ENCODE measurements at places on chromosomes 4 and X.

DNA sequence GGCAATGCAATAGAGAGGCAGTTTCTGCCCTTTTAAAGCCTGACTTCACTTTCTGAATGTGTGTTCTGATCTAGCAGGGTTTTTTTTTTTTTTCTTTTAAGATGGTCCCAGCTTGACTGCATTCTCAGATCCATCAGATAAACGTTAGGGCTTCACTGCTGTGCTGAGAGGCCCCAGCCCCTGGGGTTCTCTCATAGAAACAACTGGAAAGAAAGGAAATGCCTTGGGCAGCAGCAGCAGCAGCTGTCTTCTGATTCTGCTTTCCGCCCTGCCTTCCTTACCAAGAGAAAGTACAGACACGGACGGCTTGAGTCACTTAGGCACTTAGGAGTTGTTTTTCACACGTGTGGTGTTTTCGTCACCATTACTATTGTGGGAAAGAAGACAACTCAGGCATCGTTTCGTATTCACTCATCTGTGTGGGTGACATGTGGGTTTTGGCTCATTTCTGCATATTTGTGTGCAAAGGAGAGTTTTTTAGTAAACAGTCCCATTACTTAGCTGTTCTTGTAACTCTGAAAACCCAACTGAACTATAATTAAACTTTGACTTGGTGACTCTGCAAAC lies 172.0 kb downstream of the PTTG2 start:
- DNase-seq: peak; percentile 84

GRCh38 chr4:170272959-170273358 lies 183.2 kb upstream of the AADAT start:
- no peak for DNase-seq

- no peak for DNase-seq
These were observed 211.4 kb downstream of the GASK1B start for GRCh38 chr4:157961229-157961990.

GRCh38 chr4:173252024-173252935 lies 81.9 kb downstream of the HMGB2 start:
- no peak for DNase-seq

DNA sequence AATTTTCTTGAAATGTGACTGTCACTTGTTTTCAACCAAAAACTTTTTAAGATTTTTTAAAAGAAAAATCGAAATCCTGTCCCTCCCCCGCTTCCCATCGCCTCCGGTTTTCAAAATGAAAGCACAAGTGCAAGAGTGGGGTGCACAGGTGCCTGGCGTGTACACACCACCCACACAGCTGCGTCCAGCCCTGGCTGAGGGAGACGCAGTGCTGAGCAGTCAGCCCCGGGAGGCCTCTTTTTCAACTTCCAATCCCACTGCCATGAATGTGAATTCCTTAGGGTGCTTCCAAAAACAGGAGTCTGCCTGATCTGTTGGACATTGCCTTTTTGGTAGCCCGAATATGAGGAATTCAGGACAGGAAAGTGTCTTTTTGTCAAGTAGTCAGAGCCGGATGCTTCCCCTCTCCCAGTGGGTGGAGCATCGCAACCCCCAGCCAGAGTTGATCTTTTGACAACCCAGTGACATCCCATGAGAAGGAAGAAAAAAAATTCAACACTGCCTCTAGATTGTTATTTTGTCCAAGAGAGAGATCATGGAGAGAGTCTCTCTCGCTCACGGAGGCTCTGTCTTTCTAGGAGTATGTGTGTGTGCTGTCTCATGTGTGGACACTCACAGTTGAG lies 8.9 kb downstream of the PRRG3 start:
- no peak for DNase-seq

- DNase-seq: no peak
These were observed 240.2 kb downstream of the RAPGEF2 start for GRCh38 chr4:159343116-159343515.

DNA sequence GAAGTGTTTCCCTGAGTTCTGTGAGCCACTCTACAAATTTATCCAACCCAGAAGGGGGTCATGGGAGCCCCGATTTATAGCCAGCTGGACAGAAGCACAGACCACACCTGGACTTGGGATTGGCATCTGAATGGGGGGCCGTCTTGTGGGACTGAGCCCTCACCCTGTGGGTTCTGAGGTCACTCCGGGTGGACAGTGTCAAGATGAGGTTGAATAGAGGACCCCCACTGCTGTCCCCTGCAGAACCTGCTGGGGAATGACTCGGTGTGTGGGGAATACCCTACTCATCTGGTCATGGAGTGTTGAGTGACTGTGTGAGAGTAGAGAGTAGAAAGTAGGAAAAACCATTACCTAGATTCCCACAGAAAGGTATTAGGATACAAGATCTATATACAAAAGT lies 67.5 kb downstream of the ZFYVE28 start:
- DNase-seq: no peak

- DNase-seq: no peak
These were observed 56.3 kb upstream of the NOCT start for GRCh38 chr4:138959097-138959815.

GRCh38 chr4:26157541-26157940 lies 163.3 kb upstream of the RBPJ start:
- no peak for DNase-seq

GRCh38 chr4:15925830-15926229 lies 12.7 kb downstream of the FGFBP1 start:
- DNase-seq: no peak

GRCh38 chrX:48989483-48989882 lies 12.6 kb downstream of the GRIPAP1 start:
- no peak for DNase-seq

DNA sequence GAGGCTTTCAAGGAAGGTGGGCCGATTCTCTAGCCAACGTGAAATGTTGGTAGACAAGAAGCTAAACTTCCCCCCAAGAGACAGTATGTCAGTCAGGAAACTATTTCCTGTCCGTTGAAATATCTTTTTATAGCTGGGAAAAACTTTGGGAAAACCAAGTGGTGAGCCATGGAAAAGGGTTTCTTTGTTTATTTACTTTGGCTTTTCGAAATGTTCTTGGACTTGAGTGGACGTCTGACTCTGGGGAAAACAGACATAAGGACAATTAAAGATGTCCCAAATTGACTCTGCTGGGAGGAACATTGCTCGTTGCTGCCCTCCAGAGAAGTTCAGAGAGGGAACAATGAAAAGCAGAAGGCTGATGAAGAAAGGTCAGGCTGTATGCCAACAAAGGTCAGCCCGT lies 295.4 kb downstream of the RAPGEF2 start:
- no peak for DNase-seq

DNA sequence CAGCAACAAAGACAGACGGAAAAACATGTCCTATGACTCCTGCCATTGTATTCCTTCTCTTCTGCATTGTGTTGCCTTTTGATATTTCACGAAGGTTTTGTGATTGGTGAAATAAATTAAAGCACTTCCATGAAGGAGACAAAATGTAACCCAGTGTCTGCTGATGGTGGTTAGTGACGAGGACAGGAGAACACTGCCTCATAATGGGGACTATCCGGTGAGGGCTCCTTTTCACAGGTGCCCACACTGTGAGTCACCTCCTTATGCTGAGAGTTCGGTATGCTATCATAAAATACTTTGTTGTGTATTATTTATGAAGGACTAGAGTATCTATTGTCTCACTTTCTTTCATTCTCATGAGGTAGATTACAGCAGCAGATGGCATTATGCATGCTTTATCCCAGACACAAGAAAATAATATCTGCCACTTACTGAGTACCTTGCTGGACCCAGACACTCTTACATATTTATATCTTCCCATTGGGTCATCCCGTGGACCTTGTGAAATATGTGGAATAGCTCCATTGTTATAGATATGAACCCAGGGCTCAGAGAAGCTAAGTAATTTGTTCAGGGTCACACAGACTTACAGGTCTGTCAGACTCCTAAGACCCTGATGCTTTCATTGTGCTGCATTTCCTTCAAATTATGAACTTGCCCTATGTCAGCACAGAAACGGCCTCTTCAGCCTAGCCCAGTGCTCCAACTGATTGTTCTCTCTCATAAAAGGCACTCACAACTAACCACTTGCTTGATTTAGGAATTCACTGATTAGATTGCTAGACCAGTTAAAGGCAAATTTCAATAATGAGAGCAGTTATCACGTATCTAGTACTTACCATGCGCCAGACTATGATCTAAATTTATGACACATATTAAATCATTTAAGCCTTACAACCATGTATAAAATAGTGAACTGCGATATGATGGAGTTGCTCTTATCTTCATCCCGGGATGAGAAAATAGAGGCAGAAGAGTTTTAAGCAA lies 31.2 kb downstream of the PLS3 start:
- DNase-seq: no peak

DNA sequence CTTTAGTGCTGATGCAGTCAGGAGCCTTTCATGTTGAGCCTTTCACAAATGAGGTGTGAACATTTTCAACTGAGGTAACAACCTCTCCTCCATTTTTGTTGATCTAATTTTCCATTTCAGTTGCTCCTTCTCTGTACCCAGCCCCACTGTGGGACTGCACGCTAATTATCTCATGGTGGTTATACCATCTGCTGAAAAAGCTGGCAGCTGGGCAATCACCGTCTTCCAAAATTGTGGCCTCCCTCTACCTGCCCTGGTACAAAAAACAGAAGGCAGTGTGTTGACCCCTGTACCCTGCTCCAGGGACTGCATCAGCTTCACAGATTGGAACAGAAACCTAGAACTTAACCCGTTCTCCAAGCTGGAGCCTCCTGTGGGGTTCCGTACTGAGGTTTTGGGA lies 72.4 kb upstream of the LONRF3 start:
- no peak for DNase-seq

DNA sequence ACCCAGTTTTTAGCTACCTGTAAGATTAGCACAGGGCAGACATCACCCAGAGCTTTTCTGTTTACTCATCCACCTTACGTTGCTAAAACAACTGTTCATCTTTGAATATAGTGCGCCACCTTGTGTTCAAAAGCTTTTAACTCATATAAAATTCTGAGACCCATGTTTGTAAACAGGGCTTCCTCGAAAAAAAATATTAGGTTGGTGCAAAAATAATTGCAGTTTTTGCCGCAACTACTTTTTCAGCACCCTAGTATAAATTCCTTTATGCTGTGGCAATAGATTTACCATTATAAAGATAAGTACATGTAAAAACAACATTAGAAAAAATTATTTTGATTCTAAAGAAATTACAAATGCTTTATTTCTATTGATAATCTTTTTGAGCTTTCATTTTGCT lies 147.9 kb downstream of the LRBA start:
- peak; percentile 84 for DNase-seq

- DNase-seq: no peak
These were observed 40.3 kb upstream of the ATXN3L start for GRCh38 chrX:13360146-13360545.

DNA sequence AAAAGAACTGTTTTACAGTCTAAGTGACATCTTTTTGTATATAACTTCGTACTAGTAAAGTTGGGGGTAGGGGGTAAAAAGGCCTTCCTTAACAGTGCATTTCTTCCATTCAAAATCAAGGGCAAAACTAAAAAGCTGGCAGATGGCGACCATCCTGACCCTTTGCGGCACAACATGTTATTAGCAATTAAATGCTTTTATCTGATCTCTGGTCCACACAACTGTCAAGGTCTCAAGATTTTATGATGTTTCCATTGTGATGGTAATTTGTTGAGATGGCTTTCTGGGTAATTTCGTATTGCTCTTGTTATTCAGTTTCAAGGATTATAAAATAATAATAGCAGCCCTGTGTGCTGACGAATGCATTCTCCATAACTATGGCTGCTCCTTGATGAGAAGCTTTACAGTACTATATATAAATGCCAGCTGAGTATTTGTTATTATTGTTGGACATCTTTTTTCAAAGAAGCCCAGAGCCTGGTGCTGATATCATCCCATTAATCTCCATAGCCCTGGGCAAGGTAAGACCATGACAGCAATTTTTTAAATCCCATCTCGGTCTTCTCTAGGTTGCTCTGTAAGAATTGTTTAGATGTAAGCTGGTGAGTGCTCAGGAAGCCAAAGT lies 89.5 kb downstream of the CBR4 start:
- no peak for DNase-seq

DNA sequence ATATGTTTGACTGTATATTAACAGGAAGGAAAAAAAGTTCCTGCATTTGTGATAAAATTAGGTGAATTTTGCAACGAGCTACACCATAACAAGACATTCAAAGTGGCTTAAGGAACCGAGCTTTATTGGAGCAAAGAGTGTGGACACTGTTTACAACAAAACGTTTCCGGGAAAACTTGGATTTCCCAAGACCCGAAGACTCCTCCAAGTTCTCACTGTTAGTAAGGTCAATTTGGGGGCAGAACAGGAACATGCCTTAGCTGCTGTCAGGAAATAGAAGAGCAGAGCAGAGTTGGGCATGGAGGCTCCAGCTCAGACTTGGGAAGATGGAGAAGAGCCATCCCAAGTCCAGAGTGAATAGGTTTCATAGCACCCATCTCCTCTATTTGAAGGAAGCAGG lies 16.5 kb downstream of the ADH6 start:
- DNase-seq: no peak

DNA sequence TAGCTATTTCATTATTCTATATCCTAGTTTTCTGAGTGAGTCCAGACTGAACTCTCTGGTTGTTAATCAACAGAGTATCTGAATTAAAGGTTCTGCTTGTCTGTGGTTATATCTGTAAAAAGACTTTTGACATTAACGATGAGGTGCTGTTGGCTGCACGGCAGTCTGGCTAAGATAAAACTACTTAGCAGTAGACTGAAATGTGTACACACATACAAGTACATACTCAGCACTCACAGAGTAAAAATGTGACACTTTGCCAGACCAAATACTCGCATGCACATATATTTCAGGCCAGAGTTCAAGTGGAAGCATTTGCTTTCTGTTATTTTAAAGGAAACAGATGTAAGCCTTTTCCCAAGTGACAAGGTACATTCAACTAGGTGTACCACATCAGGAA lies 80.5 kb downstream of the PRDM5 start:
- no peak for DNase-seq

GRCh38 chr4:3811621-3812020 lies 45.4 kb downstream of the ADRA2C start:
- no peak for DNase-seq

- DNase-seq: no peak
These were observed 39.7 kb upstream of the OGT start for GRCh38 chrX:71493111-71493613.

DNA sequence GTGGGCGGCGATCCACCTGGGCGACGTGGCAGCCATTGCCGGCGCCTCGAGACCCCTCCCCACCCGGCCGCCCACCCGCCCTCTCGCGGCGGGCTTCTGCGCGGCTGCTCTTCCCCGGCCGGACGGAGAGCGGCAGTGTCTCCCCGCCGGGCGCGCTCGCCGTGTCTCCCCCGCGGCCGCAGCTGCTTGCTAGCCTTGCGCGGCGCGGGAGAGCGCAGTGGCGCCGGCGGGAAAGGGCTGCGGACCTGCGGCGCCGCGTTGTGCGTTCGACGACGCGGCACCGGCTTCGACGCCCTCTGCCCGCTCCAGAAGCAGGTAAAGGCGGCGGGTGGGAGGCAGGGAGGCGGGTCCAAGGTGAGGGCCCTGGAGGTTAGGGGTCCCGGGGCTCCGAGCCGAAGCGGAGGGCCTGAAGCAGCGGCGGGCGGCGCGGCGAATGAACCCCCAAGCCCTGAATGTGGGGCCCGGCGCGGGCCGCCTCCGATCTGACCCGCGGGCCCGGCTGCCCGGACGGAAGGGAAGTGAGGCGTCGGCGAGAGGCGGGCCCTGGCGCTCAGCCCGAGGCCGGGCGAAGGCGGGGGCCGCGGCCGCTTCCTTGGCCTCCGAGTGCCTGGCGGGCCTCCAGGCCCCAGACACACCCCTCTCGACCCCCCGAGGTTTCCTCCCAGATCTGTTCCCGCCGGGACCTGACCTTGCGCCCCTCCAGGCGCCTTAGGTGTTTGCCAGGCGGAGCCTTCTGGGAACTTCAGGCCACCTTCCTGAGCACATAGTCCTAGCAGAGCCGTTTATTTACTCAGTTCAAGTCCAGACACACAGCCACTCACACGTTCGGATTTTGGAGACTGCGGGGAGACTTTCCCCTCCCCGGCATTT lies at the start of gene N4BP2:
N4BP2 (plus strand) TSS at position 135 of the 870 bp plus-strand sequence. CDS start 40,491 bp downstream, outside the sequence.
- DNase-seq: peak; percentile 73
